ENCODE measurements at places on chromosomes 1 and 21.

DNA sequence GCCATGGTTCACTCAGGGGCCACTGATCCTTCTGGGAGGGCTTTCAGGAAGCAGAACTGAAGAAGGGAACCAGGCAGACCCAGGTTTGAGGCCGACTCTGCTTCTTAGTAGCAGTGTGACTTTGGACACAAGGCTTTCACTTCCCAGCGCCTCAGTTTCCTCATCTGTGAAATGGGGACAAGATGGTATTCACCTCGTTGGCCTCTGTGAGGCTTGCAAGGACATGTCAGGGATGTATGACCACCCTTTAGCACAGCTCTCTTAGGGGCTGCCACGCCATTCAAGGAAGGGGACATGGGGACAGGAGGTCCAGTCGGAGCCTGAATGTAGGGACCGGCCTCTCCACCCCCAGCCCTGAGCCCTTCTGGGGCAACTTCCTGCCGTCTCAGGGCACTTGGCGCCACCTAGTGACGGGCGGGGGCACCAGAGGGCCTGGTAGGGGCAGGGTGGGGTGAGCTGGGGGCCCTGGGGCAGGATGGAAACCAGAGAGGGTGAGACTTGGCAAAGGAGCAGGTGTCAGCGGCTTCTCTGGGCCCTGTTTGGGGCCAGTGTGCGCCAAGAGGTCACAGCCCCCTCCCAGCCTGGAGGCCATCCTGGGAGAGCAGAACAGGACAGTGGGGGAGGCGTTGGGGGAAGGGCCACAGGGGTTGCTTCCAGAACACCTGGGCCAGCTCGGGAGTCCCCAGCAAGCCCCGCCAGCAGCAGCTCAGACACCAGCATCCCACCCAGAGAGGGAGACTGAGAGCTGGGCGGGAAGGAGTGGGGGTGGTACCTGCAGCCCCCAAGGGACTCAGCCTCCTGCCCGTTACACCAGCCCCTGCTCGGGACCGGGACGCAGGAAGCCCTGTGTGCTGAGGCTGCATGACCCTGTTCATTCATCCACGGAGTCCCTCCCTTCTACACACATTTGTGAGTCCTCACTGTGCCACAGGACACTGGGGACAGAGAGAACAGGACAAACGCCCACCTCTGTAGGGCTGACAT is 102.5 kb upstream of the TARDBP start:
- DNase-seq, result peak; percentile 53

DNA sequence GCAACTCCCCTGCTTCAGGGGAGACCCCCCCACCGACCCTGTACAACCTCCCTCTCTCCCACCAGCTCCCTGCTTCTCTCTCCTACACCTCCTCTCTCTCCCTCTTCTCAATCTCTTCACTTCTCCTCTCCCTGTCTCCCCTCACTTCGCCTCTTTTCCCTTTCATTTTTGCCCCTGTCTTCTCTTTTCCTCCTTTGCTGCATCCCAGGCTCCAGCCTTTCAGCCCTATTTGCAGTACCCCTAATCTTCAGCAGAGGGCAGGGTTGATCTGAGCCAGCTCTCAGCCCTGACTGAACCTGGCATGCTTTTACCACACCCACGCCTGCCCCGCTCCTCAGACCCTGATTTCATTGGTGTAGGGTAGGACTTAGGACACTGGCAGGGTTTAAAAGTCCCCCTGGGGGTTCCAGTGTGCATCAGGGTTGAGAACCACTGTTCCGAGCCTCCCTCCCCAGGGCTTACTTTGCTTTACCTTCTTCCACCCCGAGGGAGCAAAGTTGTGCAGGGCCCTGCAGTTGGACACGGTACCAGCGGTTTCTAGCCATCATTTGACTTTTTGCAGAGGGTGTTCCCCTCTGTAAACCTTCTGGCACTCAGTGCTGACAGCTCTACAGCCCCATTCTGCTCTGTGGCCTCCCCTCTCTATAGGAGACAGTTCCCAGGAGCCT is 67.3 kb upstream of the CNTN2 start:
- peak; percentile 89 for DNase-seq

- DNase-seq, result no peak
Measured at GRCh38 chr1:83547901-83548300, 451.0 kb downstream of the TTLL7 start.

GRCh38 chr21:46618738-46619379 is 14.0 kb upstream of the S100B start:
- no peak for DNase-seq

GRCh38 chr21:26847002-26847401 is 1.8 kb upstream of the ADAMTS1 start:
- no peak for DNase-seq

GRCh38 chr1:167563579-167564246 is 10.2 kb upstream of the CREG1 start:
- DNase-seq, result no peak

DNA sequence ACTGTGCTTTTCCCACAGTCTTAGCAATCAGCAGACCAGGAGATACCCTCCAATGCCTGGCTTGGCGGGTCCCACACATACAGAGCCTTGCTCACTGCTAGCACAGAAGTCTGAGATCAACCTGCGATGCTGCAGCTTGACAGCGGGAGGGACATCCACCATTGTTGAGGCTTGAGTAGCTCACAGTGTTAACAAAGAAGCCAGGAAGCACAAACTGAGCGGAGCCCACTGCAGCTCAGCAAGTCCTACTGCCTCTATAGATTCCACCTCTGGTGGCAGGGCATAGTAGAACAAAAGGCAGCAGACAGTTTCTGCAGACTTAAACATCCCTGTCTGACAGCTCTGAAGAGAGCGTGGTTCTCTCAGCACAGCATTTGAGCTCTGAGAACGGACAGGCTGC is 33.4 kb downstream of the MNDA start:
- no peak for DNase-seq

DNA sequence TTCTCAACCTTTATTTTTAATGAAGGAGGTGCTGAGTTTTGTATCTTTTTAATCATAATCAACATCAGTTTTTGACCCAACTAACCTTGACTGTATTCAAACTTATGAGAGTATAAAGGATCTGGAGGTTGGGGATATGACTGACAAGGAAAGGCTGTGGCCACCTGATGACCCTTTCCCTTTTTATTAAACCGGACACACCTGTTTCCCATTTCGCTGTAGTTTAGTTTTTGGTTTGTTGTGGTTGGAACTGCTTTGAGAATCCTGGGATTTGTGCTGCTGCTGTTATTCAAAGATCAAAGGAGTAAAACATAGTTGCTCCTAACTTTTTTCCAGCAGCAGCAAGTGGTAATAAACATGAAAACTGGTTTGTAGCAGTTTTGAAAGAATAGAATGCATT is 12.4 kb downstream of the PRPF38A start:
- no peak for DNase-seq

- DNase-seq, result no peak
Measured at GRCh38 chr1:32947669-32948389, 16.8 kb downstream of the RNF19B start.

DNA sequence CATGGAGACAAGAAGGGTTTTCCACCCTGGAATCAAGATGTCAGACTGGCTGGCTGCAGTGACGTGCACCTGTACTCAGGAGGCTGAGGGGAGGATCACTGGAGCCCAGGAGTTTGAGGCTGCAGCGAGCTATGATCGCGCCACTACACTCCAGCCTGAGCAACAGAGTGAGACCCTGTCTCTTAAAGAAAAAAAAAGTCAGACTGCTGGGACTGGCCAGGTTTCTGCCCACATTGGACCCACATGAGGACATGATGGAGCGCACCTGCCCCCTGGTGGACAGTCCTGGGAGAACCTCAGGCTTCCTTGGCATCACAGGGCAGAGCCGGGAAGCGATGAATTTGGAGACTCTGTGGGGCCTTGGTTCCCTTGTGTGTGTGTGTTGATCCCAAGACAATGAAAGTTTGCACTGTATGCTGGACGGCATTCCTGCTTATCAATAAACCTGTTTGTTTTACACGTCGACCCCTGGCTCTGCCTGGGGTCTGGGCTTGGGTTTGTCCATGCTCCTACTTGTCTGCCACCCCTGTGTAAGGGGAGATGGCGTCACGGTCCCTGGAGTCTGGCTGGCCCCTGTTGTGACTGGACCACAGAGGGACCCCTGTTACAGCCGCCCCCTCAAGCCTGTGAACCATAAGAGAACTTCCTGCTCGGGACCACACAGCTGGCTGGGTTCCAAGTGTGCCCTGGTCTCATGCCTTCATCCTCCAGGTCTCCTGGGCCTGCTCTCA is 20.9 kb upstream of the VPS13D start:
- DNase-seq, result peak; percentile 82

- DNase-seq, result no peak
Measured at GRCh38 chr1:167643441-167643840, 13.4 kb downstream of the RCSD1 start.

DNA sequence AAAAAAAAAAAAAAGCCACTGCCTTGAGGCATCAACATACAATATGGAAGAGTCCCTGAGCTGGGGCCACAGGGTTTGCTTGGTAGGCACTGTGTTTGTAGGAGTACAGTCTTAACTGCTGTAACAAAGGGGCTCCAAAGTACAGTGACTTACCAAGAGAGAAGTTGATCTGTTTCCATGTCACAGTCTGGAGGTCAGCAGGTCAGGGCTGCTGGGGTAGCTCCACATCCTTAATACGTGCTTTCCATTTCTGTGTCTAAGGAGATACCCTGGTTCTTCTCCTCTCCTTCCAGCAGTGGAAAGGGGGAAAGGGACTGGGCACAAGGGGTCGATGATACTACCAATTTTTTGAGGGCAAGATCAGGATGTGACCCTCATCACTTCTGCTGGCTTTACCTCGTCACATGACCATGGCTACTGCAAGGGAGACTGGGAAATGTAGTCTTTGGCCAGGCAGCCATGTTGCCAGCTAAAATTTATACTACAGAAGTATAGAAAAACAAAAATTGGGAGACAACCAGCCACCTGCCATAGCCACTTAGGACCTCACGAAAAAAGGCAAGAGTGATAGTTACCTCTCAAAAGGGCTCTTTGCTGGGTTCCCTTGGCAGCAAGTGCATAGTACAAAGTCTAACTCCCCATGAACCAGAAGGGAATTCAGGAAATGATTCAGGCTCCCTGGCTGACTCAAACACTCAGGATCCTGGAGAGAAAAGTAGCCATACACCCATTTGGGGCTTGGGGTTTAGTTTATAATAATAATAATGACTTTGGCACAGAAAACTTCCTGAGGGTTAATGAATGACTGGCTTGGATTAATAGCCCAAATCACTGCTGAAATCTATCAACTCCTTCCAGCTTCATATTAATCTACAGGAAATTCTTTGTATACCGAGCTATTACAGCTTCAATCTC is 52.7 kb upstream of the ATP5PO start:
- peak; percentile 75 for DNase-seq

DNA sequence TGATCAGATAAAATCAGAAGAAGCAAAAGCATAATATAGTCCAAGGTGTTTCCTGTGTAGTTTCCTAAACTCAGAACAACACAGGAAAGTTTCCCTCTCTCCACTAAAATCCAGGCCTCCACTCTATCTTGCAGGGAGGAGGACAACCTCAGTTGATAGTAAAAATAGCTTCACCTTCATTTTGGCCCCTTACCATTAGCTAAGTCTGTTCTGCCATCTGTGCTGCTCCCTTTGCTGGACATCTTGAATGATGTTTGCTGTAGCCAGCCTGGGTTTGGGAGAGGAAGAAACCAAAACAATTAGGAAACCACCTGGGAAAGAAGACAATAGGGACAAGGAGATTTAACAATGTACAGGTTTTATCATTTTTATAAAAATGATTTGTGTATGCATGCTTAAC is 18.6 kb downstream of the DCAF8 start:
- DNase-seq, result no peak

- no peak for DNase-seq
Measured at GRCh38 chr1:41919764-41920397, 1.2 kb upstream of the HIVEP3 start.

DNA sequence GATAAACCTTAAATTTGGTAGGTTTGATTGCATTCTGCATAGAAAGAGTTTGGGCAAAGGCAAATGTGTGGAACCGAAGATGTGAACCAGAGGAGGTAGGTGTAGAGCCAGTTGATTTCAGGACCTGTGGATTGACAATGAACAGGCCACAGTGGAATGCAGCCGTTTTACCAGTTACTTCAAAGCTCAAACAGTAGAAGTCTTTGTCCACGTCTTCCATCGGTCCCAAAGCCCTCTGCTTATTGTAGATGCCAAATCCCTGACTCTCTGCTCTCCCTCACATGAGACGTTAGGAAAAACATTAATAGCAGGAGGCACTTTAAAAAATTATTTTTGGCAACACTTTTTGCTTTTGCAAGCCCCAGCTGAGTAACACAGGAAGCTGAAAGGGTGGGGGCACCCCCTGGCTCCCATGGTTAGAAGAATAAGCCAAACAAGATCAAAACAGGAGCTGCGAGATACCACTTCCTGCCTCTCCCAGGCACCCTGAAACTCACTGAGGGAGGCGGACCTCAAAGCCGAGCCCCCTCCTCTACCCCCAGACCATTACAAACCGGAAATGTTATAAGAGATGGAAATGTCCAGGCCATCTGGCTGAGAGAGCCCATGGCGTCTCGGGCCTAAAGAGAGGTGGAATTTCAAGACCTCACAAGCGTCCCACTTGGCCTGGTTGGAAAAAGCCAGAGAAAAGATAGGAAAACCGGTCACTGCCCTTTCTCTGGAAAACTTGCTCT is 13.5 kb downstream of the TRAF3IP3 start:
- DNase-seq, result peak; percentile 74

DNA sequence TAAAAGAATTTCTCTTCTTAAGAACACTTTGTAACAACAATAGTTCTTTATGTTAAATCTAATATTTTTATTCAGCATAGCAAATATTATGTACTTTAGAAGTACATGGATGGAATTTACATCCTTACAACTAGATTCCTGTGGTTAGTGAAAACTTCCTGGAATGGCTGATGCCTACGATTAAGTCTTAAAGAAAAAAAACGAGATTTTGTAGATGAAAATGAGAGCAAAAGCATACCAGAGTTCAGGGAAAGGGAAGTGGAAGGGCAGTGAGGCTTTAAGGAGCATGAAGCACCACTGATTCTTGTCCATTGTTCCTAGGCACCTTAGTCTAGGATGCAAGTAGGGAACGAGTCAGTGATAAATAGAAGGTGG is 26.7 kb downstream of the CFH start:
- DNase-seq, result no peak

Measured in RWPE1 (cell line).